ENCODE measurements at places on chromosomes 16 and 17.

DNA sequence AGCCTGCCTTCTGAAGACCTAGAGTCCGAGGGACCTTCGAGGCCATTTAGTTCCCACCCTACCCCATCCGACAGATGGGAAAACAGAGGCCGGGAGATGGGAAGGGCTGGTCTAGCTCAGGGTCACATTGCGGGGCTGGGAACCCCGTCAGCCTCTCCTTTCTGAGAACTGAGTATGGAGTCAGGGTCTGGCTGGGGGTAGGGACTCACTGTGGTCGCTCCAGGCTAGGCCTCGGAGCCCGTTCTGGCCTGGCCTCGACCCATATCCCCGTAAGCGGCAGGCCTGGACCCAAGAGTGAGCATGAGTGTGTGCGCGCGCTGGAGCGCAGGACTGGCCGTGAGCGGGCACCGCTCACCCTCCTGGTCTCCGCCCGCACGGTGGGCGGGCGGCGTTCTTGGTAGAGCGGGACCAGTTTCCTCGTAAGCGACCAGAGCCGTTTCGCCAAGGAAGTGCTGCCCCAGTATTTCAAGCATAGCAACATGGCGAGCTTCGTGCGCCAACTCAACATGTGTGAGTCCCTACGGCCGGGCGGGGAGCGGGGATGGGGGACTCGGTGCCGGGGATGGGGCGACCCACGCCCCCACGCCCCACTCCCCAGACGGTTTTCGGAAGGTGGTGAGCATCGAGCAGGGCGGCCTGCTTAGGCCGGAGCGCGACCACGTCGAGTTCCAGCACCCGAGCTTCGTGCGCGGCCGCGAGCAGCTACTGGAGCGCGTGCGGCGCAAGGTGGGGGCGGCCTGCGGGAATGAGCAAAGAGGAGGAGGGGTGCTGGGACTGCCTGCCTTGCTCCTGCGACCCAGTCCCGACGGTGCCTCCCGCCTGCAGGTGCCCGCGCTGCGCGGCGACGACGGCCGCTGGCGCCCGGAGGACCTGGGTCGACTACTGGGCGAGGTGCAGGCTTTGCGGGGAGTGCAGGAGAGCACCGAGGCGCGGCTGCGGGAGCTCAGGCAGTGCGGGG, 855 bp downstream of the HSF4 start:
- DNase-seq = no peak

DNA sequence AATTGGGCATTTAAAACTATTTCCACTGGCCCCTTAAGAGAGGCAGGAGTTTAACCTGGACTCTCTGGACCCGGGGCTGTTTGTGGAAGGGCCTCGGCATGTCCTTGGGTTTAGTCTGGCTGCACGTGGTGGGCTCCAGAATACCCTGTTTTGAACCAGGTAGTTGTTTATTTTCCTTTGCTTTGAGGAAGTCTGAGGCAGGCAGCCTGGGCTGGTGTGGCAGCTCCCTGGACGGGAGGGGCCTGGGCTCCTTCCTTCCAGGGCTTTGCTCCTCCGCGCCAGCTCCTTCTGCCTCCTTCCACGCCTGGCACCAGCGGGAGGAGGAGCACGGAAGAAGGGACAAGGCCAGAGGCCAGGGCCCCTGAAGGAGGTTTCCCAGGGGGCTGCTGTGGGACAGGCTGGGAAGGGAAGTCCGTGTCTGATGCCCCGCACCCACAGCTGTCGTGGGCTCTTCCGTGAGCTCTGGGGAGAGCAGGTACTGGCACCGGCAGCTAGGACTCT, 15.5 kb downstream of the BANP start:
- no peak for DNase-seq

GRCh38 chr17:17751489-17752088, 70.3 kb downstream of the RAI1 start:
- no peak for DNase-seq

GRCh38 chr17:8665684-8666083, 35.2 kb upstream of the MYH10 start:
- DNase-seq = no peak

DNA sequence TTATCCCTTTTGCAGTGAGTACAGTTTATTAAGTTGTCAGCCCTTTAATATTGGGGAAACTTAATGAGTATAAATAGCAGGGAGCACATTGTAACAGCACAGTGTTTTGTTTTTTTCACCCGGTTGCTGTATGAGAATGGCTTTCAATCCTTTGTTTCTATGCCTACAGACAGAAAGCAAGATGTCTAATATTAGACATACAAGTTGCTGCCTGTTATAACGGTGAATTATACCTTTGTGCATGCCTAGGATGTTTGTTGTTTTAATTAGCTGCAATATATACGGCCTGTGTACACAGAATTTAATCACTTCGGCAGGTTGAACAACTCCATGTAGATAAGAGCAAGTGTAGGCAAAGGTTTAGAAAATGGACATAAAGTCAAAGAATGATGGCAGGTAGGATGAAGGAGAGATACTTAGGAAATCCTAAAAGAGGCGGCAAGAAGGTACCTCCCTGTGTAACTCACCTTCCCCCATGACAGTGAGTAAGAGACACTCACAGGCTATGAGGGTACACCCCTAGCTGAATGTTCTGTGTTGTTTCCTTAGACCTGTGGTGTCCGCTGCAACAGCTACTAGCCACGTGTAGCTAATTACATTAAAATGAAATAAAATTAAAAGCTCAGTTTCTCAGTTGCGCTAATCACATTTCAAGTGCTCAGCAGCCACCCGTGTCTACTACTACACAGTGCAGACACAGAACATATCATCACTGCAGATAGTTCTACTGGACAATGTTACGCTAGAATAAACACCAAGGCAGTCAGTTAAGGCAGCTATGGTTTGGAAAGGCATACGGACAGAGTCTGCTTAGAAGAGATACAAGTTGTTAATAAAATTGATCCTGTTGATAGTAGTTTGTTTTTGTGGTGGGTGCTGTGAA, 10.9 kb downstream of the SLC7A6OS start:
- no peak for DNase-seq

- no peak for DNase-seq
These were observed 49.9 kb downstream of the TEX14 start for GRCh38 chr17:58641887-58642311.

- no peak for DNase-seq
These were observed 120.4 kb upstream of the IRX6 start for GRCh38 chr16:55203570-55203969.

DNA sequence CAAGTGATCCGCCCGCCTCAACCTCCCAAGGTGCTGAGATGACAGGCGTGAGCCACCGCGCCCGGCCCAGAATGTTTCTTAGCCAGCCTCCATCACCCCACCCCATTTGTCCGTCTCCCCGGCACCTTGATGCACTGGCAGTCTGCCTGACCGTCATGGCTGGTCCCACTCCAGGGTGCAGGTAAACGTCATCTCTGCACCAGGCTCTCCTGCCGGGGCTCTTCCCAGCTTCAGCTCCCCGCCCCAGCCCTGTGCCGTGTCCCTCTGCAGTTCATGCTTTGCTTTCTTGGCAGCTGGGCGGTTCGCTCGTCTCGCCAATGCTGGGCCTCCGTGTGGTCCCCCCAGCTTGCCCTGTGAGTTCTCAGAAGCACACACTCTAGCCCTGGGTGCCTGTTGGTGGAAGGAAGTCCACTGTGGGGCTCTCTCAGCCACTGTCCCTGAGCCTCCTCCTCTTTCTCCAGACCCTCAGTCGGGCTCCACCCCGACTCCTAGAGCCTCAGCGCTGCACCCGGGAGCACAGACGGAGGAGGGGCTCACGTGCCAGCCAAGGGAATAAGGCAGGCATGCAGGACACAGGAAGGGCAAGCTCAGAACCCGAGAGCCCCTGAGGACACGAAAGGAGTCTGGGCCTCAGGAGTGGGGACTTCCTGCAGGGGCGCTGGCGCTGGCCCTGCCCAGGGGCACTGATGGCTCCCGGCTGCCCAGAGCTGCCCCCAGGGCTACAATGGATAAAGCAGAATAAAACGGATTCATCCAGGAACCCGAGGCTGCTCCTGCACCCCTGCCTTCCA, 12.0 kb downstream of the HS3ST6 start:
- peak; percentile 79 for DNase-seq

GRCh38 chr17:74485022-74485743, 18.7 kb downstream of the CD300A start:
- DNase-seq = no peak

GRCh38 chr16:34050787-34051320, 591.4 kb downstream of the TP53TG3F start:
- DNase-seq = no peak

DNA sequence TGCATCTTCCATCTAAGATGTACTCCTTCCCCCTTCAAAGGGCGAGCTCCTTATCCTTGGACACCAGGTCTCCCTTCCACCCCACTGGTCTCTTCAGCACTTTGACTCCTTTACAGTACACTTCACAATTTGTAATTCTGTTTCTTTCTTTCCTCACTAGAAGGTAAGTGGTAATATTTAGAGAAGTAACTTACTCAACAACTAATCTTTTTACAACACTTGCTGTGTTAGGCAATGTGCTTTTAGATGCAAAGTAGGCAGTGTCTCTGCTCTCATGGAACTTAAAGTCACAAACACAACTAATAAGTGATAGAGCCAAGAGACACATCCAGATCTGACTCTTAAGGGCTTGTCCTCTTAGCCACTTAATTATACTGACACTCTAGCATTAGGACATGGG, 6.4 kb downstream of the SIAH1 start:
- DNase-seq = no peak

DNA sequence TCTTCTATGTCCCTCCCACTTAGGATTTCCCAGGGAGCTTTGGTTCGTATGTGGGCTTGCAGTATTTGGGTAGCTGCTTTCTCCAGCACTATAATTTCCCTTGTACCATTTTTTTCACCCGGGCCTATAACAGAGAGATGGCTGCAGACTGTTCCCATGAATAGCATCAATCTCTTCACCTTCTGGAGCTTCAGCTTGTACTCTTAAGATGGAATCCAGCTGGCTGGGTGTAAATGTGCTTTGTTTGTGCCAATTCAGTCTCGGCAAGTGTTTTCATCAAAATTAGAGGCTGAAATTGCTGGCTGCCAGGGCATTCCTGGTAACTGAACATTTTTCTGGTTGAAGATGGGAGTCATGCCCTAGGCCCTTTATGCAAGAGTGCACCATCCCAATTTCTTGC, 12.2 kb upstream of the CPD start:
- DNase-seq = no peak

DNA sequence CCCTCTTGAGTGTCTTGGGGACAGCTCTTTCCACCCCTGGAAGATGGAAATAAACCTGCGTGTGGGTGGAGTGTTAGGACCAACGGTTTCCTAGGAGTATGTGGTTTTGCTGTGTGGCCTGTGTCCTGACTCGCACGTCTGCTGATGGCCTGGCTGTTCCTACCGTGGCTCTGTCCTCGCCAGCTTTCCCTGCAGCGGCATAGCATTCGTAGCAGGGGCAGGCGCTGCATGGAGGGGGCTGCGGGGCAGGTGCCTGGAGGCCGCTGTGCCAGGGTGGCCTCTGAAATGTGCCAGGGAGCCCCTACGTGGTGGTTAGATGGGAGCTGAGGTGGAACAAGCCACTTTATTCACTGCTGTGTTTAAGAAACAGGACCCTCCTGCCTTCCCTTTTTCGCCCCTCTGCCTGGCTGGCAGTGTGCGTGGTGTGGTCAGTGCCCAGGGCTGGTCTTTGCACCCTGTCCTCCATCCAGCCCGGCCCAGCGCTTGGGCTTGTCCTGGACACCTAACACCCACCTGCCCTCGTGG, 10.6 kb downstream of the SLC16A3 start:
- DNase-seq = no peak

- DNase-seq = no peak
These were observed 82.1 kb upstream of the NOL11 start for GRCh38 chr17:67635681-67636080.

DNA sequence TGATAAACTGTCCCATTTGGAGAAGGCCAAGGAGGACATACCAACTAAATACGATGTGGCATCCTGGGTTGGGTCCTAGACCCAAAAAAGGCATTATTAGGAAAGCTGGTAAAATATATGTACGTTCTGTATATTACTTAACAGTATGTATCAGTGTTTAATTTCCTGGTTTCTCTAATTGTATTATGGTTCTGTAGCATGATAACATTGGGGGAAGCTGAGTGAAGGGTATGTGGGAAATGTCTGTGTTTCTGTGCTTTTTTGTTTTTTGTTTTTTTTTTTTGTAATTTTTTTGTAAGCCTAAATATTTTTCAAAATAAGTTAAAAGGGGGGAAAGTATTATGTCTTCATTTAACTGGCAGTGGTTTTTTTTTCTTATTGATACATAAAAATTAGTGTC, 21.5 kb upstream of the NDRG4 start:
- no peak for DNase-seq

- DNase-seq = no peak
These were observed 3.2 kb downstream of the MED31 start for GRCh38 chr17:6648181-6648580.

DNA sequence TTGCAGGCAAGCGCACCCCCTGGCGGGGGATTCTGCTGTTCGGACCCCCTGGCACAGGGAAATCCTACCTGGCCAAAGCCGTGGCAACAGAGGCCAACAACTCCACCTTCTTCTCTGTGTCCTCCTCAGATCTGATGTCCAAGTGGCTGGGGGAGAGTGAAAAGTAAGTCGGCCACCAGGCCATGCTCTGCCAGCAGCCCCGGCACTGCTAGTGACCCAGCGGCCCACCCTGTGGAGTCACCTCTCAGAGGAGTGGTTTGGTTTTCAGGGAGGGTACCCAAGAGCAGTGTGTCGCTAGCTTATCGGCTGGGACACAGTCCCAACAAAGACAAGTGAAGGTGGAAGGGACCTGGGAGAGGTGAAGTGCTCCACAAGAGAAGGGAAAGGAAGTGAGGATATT, 8.2 kb downstream of the VPS4A start:
- no peak for DNase-seq

DNA sequence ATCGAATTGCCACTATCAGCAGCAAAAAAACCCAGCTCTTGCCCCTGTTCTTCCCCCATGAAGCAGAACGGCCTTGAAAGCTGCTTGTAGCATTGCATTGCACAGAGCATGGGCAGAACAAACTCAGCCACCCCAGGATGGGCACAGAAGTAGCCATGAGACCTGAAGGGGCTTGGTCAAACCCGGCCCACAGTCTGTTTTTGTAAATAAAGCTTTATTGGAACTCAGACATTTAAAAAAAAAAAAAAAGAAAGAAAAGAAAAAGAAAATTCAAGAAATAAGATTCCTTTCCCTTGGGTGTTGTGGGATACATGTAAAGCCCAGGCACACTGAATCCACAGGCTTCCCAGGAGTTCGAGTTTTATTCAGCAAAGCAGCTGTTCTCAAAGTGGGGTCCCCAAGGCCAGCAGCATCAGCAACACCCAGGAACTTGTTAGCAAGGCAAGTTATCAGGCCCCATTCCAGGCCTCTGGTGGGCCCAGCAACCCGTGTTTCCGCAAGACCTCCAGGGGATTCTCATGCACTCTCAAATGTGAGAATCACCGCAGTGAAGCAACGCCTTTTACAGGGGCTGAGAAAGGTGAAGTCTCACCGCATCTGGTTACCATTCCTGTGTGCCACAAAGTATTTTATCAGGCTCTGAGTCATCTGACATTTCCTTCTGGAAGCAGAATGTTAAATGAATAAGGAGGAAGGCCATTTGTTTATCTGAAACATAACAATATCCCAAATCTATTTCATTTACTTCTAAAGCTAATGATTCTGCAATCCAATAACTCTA, 108.2 kb downstream of the SLC39A11 start:
- no peak for DNase-seq

Data from DMS79 (cell line).